ENCODE measurements at places on chromosomes 3 and 15.

DNA sequence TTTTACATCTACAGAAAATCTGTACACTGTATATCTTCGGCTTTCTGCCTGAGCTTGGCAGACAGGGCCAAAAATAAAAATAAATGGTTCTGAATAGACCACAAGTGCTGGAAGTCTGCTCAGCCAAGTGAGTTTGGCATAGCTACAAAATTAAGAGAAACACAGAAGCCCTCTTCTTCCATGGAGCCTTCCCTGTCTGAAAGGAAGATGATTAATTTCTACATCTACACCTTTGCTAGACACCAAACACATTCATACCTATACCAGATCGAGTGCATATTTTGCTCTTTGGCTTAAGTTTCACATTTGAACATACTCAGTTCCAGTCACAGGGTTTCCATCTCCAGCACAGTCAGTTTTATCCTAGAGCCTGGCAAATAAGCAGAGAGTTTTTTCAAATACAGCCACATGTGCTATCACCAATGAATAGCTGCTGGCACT, 224.6 kb downstream of the GREM1 start:
- DNase-seq: no peak

DNA sequence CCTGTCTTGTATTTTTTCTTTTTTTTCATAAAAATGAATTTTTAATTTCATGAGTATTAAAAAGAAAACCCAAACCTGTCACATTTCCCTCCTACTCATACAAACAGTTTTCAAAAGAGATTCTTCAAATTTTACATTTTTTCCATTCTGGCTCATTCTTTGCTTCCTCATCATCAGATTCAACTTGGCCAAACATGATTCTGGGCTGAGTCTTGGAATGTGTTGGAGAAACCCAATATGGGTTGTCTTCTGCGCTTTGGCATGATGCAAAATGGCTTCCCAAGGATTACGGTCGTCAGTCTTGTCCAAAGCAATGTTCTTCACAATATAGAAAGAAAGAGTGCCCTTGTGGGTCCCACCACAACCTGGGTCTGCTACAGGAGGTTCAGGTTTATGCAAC, 12.4 kb upstream of the TM4SF4 start:
- DNase-seq: no peak

DNA sequence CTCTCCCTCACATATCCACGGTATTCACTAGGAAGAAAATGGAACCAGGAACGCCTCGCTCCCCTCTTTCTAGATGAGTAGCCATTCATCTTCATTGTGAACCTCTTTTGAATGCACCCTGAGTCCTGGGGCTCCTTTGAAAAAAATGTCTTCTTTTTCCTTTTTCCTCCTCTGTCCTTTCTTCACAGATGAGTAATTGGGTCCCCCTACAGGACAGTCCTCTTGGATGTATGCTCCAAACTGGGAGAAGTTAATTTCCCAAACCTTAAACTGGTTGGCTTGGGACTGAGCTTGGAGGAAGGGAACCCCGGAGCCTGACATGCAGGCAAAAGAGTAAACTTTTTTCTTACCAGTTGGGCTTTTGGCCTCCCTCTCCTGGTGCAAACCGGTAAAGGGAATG, 108.8 kb downstream of the DPH6 start:
- DNase-seq: no peak

GRCh38 chr15:51186891-51187290, 92.2 kb upstream of the TNFAIP8L3 start:
- DNase-seq: no peak

- DNase-seq: no peak
Measured at GRCh38 chr3:128372281-128372680, 94.4 kb downstream of the DNAJB8 start.

DNA sequence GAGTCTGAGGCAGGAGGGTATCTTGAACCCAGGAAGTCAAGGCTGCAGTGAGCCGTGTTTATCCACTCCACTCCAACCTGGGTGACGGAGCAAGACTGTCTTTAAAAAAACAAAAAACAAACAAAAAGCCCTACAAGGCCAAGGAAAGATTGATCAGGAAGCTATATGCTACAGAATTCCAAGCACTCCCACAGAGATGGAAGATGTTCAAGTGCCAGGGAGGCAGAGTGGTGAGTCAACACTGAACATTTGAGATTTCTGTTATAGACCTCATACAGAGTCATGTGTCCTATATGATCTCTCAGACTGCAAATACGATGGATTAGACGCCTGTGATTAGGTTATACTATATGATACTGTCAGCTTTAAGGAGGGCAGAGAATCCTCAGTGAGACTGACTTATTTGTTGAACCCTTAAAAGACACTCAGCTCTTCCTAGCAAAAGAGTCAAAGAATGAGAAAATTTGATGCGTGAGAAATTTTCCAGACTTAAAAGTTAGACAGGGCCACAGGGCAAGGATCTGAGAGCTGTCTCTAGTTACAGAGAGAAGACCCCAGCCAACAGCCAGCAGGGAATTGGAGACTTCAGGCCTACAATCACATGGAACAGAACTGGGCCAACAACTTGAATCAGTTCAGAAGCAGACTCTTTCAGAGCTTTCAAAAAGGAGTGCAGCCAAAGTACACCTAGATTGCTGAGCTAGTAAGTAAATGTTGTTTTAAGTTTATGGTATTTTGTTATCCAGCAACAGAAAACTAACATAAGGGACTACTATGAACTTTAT, 107.6 kb downstream of the PIK3CB start:
- DNase-seq: no peak

DNA sequence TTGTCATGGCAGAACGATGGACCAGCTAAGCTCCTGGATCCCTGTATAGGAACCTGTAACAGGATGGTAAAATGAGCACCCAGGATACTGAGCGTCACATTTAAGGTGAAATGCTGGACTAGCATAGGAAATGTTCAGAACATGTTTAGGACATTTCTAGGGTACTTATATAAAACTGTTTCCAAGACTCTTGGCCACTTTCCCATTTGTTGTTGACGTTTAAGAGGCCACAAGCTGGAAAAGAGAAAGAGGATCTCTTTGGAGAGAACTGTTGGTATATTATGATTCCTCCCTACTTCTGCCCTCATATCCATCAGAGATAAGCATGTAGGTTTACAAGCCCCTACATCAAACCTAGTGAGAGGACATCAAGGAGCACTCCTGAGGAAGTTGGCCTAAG, 57.5 kb downstream of the SCN11A start:
- DNase-seq: no peak

DNA sequence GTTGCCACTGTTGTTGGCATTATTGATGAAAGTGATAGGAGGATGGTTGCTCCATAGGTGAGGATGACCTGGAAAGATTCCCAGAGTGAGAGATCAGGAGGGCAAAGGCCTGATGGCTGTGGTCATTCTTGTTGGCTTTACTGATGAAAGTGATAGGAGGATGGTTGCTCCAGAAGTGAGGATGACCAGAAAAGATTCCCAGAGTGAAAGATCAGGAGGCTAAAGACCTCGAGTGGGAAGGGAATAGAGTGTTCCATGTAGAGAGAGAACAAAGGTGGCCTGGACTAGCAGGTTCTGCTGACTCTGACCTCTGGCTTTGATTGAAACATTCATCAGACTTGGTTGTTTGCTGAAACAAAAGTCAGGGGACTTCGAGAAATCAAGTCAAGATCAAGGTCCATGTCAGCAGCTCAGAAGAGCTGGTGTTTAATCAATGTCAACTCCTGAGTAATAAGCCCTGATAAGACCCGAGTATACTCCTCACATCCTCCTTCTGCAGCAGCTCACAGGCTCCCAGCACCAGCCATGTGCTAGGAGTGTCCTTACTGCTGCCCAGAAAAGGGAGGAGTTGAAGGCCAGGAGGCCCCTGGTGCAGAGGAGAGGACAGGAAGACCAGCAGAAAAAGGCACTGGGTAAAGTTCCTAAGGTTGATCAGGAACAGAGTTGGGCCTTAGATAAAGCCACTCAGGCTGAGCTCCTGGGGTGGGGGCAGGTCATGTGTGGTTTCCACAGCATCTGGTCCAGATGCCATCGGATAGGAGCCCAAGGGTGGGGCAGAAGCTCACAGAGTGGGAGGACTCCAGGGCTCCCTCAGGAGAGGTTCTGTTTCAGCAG, 19.9 kb downstream of the CYP8B1 start:
- DNase-seq: no peak

DNA sequence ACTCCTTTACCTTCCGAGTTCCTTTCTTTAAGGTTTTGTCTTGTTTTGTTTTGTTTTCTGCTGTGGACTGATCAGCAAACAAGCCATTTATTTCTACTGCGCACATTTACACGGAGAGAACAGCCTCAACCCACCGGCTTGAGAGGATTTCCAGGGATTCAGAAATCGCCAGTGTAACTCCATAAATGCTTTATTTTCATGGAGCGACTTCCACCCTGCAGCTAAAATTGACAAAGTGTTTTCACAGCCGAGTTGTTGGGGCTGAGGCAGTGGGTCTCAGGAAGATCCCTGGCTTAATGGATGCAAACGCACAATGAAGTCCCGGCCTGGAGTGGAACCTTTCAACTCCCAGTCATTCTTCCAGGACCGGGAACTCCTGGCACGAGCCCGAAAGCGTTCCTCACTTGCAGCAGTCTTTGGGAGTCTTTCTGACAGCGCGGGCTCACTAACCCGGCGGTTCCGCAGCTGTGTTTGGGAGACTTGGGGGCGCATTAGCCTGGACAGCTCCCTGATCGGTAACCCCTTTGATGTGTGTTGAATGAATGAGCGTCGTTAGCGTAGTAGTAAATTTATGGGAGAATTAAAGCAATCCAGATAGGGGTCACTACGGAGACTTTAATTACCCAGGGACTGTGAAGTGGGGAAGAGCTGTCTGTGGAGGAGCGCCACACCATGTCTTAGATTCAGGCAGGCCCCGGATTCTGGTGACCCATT, 785 bp upstream of the MYRIP start:
- DNase-seq: no peak

DNA sequence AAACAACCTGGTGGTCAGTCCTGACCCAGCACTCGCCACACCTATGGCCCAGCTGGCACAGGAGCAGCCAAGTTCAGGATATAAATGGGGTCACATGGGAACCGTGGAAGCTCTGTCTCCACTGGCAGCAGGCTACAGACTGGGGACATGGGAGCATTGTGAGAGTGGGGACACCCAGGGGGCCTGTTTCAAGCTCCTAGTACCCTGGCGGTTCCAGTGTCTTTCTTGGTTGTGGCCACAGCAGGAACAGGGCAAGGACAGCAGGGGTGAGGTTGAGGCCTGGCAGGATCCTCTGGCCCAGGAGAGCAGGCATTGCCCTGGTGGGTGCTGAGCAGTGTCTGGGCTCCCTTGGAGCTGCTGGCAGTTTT, 1.9 kb downstream of the CSK start:
- no peak for DNase-seq

- no peak for DNase-seq
Measured at GRCh38 chr3:79140708-79141107, 627.1 kb downstream of the ROBO1 start.

- DNase-seq: no peak
Measured at GRCh38 chr3:27504749-27505148, 20.6 kb upstream of the SLC4A7 start.

- no peak for DNase-seq
Measured at GRCh38 chr15:37093480-37094332, 6.6 kb downstream of the MEIS2 start.

DNA sequence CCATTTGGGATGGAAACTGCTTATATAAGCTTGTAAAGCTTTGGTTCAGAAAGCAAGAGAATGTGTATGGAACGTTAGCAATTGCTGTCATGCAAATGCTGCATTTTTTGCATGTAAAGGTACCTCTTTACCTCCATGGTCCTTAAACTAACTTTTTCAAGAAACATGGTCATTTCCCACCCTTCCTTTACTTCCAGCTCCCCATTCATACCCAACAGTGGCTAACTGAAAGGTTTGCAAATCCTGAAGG, 84.3 kb downstream of the SMAD3 start:
- no peak for DNase-seq

- DNase-seq: no peak
Measured at GRCh38 chr3:59573911-59574310, 524.1 kb upstream of the CFAP20DC start.

DNA sequence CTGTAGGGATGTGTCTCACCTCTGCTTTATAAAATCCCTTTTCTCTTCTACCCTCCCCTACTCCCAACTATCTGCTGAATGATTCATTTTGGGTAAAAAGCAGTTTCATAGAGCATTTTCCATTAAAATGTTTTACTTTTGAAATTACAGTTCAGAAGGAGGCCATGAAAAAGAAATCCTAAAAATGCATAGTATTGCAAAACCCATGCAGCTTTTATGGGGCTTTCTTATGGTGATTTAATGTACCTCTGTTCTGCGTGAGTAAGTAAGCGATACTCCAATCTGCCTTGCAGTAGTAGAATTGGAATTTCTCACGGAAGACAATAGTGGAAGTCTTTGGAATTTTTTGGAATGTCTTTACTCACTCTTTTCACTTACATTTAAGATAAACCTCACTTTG, 111.9 kb downstream of the ARPP21 start:
- no peak for DNase-seq

- DNase-seq: no peak
Measured at GRCh38 chr3:46114323-46114988, 87.2 kb upstream of the XCR1 start.

- peak; percentile 13 for DNase-seq
Measured at GRCh38 chr3:12758025-12758781, 856 bp downstream of the TMEM40 start.

- no peak for DNase-seq
Measured at GRCh38 chr3:87626546-87626945, 350.2 kb upstream of the POU1F1 start.

GRCh38 chr15:77709135-77709886, 76.6 kb upstream of the LINGO1 start:
- DNase-seq: no peak

All from activated CD4-positive, alpha-beta T cell treated with anti-CD3 and anti-CD28 coated beads for 36 hours (primary cell).